Naive thymus-derived CD4-positive, alpha-beta T cell (primary cell): ENCODE measurements at places on chromosomes 3 and 15. TPM values are rescaled to one million over a fixed set of nuclear protein-coding genes. Genes with fewer than 3 reads are reported as not detected.

The ATP13A5 gene
- not detected for total RNA-seq

The SAMMSON gene
- not detected in 2 replicates for total RNA-seq

The ACP3 gene
- 1.9 TPM for total RNA-seq

The RAD51 gene
- total RNA-seq: 0.66 TPM

The CEP63 gene
- 26.4 and 28.5 TPM in 2 replicates for total RNA-seq

The SGO1 gene
- total RNA-seq: 0.68 TPM

The PCOLCE2 gene
- not detected for total RNA-seq

The SMCO1 gene
- not detected for total RNA-seq

The FETUB gene
- total RNA-seq: not detected in 2 replicates

The PPARG gene
- total RNA-seq: 0.53 and 0.61 TPM in 2 replicates

The CPN2 gene
- total RNA-seq: not detected

The GOLGA8Q gene
- total RNA-seq: not detected

The CP gene
- not detected for total RNA-seq

The BCHE gene
- total RNA-seq: not detected

The RGMA gene
- total RNA-seq: not detected

The BAHD1 gene
- 41.9 TPM for total RNA-seq

The TGM5 gene
- not detected for total RNA-seq

The GLDN gene
- total RNA-seq: not detected

The LRRK1 gene
- 2.0 TPM for total RNA-seq

The LYSMD4 gene
- 20.8 TPM for total RNA-seq

The CHP1 gene
- total RNA-seq: 20.2 TPM

The ZNF660 gene
- total RNA-seq: 0.53 TPM

The FAM3D gene
- total RNA-seq: not detected

The IL17RD gene
- 0.05 TPM for total RNA-seq

The SLC2A2 gene
- not detected for total RNA-seq

The MKRN2OS gene
- not detected for total RNA-seq

The LRRIQ4 gene
- total RNA-seq: not detected

The PRSS50 gene
- not detected for total RNA-seq

The DUOXA2 gene
- total RNA-seq: not detected in 2 replicates

The HRG gene
- total RNA-seq: not detected

The ITIH1 gene
- total RNA-seq: not detected

The TEX9 gene
- total RNA-seq: 0.20 and 1.6 TPM in 2 replicates

The CIP2A gene
- total RNA-seq: 6.4 TPM

The CHRFAM7A gene
- total RNA-seq: 0.62 TPM

The GASK1A gene
- not detected for total RNA-seq

The TMEM207 gene
- not detected in 2 replicates for total RNA-seq

The DAZL gene
- total RNA-seq: not detected

The LRRC31 gene
- not detected for total RNA-seq
